ENCODE measurements at places on chromosomes 11 and 22.

DNA sequence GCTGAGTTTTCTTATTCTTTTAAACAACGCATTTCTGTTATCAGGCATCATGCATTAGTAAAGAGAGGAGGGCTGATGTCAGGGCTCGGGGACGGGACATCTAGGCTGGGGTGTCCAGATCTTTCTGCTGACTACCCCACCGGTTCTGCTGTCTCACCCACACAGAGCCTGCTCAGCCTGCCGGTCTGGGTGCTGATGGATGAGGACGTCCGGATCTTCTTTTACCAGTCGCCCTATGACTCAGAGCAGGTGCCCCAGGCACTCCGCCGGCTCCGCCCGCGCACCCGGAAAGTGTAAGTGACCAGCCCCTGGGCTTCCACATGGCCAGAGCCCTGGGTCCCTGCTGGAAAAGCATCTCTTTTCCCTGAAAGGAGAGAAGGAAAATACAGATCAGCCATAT, 9.4 kb downstream of the NCF4 start:
- no peak for DNase-seq

DNA sequence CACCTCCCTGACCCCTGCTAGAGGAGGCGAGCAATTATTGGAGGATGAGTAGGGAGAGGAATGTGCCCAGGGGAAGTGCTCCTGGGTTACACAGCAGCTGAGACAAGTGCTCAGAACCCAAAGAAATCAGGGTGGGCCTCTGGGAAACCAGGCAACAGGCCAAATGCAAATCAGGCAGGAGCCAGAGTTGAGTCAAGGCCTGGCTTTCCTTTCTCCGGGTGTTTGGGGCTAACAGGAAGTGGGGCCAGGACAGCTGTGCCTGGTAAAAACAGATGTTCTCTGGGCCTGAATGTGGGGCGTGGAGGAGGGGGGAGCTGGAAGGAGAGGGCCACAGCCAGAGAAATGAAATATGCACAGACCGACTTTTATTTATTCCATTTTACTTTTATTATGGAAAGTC, 22.0 kb downstream of the MFNG start:
- DNase-seq, result no peak

GRCh38 chr11:28092786-28093185, 15.2 kb downstream of the KIF18A start:
- DNase-seq, result no peak

GRCh38 chr11:2890466-2891294, 5.1 kb upstream of the CDKN1C start:
- DNase-seq, result no peak

DNA sequence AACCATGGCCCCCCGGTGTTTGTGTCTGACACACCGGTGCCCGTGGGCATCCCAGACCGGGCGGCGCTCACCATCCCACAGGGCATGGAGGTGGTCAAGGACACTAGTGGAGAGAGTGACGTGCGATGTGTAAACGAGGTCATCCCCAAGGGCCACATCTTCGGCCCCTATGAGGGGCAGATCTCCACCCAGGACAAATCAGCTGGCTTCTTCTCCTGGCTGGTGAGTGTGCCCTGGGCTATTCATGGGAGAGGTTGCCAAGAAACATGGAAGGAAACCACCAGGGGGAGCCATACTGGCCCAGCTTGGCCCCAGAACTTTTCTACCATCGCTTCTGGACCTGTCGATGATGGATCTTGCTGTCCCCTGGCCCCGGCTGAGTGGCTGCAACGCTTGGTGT, 36.5 kb downstream of the PRDM11 start:
- DNase-seq, result peak; percentile 37

DNA sequence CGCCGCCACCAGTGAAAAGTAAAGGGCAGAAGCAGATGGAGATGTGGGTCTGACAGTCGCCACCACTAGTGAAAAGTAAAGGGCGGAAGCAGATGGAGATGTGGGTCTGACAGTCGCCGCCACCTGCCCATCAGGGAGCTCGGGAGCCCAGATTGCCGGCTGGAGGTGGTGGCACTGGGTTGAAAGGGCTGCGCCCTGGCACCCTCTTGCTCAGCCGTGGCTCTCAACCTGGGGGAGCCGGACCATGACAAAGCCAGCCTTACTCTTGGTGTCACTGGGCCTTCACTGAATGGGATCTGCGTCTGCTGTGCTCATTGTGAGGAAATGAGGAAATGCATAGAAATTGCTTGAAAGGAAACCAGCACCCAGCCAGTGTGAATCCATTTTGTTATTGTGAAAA, 36.3 kb downstream of the AP2A2 start:
- DNase-seq, result no peak

- DNase-seq, result peak; percentile 70
Measured at GRCh38 chr22:39900306-39901227, at the start of gene GRAP2. GRAP2 (plus strand) TSS chr22:39901084; CDS start chr22:39947107, 46,023 bp downstream.

- DNase-seq, result no peak
Measured at GRCh38 chr11:1923201-1923956, 3.9 kb downstream of the TNNT3 start.

GRCh38 chr22:28933321-28933720, 49.9 kb downstream of the ZNRF3 start:
- DNase-seq, result no peak

GRCh38 chr22:17880020-17880419, 105.8 kb upstream of the BID start:
- DNase-seq, result no peak
